Stimulated activated CD4-positive, alpha-beta T cell treated with anti-CD3 and anti-CD28 coated beads, Interleukin-12 subunit alpha, Interleukin-12 subunit beta, amount 100 ng/mL, for 4 hours (primary cell): ENCODE measurements at places on chromosomes 6 and 20.

DNA sequence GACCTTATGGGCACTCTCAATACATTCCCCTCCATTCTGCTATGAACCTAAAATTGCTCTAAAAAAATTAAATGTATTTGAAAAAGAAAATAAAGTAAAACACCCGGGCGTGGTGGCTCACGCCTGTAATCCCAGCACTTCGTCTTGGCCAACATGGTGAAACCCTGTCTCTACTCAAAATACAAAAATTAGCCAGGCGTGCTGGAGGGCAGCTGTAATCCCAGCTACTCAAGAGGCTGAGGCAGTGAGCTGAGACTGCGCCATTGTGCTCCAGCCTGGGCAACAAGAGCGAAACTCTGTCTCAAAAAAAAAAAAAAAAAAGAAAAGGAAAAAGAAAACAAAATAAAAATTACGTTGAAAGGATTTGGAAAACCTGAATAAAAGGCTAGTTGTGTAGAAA, 60.5 kb downstream of the CD164 start:
- no peak for DNase-seq

DNA sequence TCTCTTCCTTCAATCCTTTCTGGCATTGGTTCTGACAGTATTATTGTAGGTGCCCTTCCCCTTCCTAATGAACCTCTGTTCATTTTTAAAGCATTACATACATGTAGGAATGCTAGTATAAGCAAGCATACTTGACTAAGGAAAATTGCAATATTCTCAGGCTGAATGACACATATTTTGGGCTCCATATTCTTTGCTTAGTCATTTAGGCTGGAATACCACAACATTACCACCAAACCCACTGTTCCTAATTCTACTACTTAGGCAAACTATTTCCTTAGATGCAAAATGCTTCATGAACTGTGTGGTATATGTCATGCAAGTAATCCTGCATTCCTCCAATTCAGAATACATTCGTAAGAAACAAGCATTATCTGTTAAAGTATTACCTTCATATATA, 113.9 kb downstream of the PRDM1 start:
- DNase-seq, result no peak

DNA sequence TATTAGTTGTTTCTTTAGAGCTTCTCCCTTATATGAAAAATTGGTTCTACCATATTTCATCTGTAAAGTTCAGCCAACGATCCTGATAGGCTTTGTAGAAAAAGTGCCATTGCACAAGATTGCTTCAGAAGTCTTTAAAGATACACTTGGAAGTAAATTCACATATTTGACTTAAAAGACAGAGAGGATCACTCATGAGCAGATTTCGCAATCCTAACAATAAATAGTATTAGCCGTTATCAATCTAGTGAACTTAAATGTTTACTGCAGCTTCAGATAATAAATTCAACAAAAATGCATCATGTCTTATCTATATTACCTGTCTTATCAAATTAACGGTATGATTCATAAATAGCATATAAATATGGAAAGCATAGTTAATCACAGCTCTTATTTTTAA, 8.7 kb upstream of the SLC17A4 start:
- no peak for DNase-seq

DNA sequence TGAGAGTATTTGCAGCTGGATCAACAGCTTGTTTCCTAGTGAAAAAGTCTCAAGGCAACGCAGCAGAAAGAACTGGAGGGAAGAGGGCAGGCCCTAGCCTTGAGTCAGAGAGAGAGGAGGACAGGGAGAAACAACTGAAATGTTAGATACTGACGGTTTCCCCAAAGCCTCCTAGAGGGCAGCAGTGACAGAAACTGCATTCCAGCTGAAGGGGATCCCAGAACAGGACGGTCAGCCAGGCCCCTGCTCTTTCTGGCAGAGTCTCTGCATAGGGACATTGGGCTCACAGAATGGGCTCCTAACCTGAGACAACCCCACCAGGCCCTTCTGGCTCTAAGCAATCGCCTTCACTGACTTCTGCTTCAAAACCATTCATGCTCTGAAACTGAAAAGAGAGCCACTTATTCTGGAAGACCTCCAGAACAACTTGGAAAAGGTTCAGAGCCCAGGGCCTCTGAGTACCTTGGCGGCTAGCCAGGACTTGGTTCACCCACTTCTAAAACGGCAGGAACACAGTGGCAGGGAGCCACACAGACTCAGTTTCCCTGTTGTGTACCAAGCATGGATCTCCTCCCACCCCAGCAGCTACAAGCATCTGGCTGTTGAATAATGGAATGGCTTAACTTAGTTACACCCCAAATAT, 72.9 kb downstream of the PSMB1 start:
- no peak for DNase-seq

GRCh38 chr6:44856479-44856878, 469.0 kb downstream of the CDC5L start:
- no peak for DNase-seq

DNA sequence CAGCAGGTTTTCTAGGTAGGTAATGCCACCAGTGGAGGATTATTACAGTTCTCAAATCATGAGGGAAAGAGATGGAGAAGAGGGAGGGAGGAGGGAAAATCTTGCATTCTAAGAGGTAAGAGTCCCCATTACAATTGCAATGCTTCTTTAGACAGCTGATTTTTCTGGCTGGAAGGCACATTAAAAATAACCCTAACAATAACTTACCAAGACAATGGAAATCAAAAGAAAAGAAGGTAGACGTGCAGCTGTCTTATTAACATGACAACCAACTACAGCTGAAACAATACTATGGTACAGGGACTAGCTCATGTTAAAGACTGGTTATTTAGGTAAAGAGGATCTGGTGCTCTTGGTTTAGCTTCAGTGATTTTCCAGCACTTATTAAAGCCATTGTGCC, 24.6 kb downstream of the MCUR1 start:
- DNase-seq, result no peak

GRCh38 chr6:44564906-44565524, 177.5 kb downstream of the CDC5L start:
- DNase-seq, result no peak

DNA sequence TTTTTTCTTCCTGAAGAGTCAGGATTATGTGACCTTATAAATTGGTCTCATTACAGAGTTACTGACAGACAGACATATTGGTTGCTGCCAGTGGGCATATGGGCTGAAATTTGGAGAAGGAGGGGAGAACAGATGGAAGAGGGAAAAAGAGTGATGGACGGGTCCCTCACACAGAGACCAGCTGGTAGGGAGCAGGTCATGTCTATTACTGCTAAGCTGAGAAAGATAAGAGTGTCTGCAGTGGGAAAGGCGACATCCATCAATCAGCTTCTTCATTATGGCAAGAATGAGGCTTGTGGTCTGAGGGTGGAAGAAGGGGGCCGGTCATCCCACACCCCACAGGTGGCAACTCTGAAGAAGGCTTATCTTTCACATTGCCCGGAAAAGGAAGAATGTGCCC, 353.8 kb upstream of the RSPO3 start:
- DNase-seq, result no peak

- no peak for DNase-seq
Observed at GRCh38 chr20:61708891-61709290, 356.8 kb downstream of the TAF4 start.

DNA sequence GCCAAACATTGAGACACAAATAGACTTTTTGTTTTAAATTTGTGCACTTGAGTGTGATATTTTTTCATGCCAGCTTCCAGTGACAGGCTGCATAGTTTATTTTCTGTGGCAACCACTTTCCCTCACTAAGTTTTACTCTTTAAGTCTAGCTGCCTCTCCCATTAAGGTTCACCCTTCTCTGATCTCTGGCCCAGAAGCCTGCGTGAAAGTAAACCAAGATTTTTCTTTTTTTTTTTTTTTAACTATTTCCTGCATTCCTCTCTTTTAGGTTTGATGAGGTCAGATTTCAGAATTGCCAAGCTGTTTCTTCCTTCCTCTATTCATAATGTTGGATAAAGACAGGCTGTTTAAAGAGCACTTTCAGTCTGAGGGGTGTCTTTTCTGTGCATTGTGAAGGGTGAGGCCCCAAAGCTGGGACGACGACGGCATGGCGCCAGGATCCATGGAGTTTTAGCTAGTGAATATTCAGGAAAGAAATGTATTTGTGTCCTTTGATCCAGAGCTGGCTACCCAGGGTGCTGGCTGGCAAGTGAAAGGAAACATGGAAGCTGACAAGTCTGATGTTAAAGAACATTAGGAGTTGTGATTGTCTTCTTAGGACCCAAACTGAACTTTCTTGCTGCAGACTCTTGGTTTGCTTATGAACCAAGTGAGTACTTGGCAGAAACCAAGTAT, 50.7 kb downstream of the DOK5 start:
- no peak for DNase-seq

GRCh38 chr20:39946931-39947330, 742.1 kb downstream of the MAFB start:
- DNase-seq, result no peak

GRCh38 chr20:19710336-19711120, 47.5 kb upstream of the RIN2 start:
- no peak for DNase-seq

GRCh38 chr6:148146717-148147462, 195.7 kb upstream of the SASH1 start:
- DNase-seq, result peak; percentile 47

DNA sequence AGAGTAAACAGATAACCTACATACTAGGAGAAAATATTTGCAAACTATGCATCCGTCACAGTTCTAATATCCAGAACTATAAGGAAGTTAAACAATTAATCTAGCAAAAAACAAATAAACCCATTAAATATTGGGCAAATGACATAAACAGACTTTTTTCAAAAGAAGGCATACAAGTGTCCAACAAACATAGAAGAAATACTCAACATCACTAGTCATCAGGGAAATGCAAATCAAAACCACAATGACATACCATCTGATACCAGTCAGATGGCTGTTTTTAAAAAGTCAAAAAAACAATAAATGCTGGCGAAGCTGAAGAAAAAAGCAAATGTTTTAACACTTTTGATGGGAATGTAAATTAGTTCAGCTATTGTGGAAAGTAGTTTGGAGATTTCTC, 1117.7 kb upstream of the MAP3K7 start:
- DNase-seq, result no peak

DNA sequence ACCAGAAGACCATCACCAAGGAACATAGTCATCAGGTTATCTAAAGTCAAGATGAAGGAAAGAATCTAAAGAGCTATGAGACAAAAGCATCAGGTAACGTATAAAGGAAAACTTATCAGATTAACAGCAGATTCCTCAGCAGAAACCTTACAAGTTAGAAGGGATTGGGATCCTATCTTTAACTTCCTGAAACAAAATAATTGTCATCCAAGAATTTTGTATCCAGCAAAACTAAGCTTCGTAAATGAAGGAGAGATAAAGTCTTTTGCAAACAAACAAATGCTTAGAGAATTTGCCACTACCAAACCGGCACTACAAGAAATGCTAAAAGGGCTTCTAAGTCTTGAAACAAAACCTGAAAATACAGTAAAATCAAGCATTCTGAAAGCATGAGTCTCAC, 71.0 kb downstream of the HECA start:
- no peak for DNase-seq

GRCh38 chr20:14866841-14867514, 529.6 kb upstream of the FLRT3 start:
- DNase-seq, result no peak

GRCh38 chr6:169263836-169264608, 10.4 kb upstream of the THBS2 start:
- no peak for DNase-seq

GRCh38 chr6:13302751-13303667, 25.3 kb downstream of the TBC1D7 start:
- DNase-seq, result peak; percentile 8

- DNase-seq, result no peak
Observed at GRCh38 chr6:48184648-48185047, 73.7 kb upstream of the PTCHD4 start.

DNA sequence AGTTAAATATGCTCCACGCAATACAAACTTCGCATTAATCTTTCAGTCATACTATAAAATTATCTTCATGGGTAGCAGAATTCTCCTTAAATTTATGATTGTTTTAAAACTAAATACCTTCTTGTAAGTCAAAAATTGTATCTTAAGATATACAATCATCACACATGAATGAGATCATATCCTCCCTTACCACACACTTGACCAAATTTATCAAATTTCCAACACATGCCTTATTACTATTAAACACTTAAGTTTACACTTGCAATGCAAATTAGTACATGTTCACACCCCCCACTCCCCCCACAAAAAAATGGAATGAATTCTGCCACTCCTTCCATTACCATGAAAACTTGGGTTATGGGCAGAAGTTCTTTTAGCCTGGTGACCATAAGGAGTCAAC, 13.8 kb downstream of the RANBP9 start:
- DNase-seq, result no peak

- DNase-seq, result no peak
Observed at GRCh38 chr6:7424967-7425807, 35.6 kb downstream of the RIOK1 start.

- DNase-seq, result no peak
Observed at GRCh38 chr20:43959920-43960227, 45.2 kb downstream of the TOX2 start.

DNA sequence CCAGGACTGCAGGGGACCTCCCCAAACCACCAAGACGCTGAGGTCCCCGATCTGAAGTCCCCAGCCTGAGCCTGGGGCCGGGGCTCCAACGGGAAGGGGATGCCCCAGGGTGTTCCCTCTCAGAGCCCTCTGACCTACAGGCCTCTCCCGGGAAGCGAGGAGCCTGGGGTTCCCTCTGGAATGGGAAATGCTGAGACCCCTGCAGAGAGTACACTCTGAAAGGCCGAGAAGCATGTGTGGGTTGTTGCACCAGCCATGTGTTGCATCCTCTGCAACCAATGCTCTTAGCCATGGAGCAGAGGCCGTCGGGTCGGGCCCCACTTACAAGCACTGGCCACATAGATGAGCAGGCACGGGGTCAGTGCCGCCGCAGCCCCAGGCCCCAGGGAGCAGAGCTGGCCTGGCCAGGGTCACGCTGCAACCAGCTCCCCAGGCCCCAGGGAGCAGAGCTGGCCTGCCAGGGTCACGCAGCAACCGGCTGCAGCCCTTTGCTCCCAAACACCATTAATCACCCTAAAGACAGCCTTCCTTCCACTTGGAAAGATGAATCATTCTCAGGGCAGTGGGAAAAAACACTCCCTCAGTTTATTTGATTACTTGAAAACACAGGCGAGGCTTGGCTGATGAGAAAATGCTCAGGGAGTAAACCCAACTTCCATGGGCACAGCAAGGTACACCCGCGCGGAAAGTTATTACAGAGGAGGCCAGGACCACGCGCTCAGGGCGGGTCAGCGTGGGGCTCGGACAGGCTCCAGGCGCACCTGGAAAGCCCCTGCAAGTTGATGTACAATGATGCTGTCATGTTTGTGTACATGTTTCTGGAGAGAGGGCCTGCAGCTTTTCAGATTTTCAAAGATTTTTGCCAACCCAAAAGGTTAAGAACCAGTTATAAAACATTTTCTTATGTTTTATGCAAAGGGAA, 78.0 kb upstream of the AFDN start:
- DNase-seq, result no peak

DNA sequence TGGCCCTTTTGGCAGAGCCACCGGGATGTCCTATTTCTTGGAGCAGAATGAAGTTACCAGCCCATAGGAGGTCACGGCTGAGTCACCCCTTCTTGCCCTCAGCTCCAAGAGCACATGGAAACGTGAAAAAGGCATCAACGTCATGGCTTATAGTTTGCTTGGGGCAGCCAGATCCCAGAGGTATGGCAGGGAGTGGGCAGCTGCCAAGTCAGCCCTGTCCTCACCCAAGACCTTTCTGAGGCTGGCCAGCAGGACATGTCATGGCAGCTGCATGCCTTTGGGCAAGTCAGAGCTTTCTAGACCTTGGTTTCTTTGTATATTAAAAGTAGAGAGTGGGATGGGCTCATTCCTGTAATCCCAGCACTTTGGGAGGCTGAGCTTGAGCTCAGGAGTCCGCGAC, 8.2 kb upstream of the MDFI start:
- DNase-seq, result no peak
